Ureter (tissue), 1 donor: ENCODE measurements at places on chromosomes 2 and 18.
A peak's percentile ranks its signal among the peaks of the same experiment; 100 is the strongest.

- no peak for DNase-seq
These were observed 54.9 kb upstream of the BZW1 start for GRCh38 chr2:200756618-200757321.

DNA sequence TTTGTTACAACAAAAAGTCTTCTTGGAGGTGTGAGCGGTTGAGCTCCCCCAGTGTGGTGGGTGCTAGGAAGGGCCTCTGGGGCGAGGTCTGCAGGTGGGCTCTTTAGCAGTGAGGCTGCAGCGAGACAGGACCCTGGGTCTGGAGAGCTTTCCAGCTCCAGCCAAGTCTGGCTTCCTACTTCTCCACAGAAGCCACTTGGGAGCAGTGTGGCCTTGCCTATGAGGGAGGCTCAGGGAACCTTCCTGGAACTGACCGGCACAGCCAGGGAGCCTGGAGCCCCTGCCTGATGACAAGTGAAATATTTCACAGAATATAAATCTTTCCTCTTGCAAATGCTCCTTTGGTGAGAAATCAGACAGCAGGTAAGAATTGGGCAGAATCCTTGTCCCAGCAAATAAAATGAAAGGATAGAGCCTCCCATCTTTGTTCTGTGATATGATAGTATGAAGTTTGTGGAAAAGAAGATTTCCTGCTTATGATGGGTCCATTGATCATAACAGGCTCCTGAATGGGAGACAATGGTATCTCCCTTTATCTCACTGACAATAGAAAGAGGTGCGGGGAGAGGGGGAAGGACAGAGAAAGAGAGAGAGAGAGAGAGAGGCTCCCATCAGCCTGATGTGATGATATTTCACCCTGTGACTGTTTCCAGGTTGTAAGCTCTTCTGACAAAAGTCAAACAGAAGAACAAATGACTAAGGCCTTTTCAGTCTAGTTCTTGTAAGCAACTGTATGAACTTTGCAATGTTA lies 289.8 kb upstream of the SPRED2 start:
- peak; percentile 61 for DNase-seq

DNA sequence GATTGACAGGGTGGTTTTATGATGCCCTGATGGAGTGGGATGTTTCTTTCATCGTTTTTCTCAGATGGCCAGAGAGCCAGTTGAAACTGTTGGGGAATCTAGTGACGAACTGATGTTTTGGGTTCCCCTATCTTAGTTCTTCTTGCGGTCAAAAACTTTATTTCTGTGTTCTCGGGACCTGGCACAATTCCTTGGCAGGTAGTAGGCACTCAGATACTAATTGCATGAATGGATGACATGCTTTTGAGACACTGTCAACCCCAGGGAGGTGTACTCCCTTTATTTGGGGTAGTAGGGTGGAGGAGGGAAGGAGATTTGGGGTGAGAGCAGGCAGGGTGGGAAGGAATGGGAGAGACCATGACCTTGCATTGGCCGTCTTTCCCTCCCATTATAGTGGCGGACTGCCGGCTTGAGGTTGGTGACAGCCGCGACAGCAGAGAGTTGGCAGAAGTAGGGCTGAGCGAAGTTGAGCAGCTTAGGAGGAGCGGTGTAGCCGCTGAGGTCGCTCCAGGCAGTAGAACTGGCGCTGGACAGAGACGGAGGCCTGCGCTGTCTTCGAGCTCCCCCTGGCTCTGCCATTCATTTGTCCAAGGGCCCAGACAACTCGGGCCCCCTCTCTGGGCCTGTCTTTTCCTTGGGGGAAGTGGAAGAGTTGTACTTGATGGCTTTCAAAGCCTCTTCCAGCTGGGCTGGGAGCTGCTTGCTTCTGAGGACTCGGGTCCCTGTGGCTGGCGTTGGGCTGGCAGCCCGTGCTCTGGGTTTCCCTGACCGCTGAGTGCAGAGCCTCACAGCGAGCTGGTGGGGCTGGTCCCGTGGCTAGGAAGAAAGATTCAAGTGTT lies 2.6 kb downstream of the TET3 start:
- DNase-seq = no peak

DNA sequence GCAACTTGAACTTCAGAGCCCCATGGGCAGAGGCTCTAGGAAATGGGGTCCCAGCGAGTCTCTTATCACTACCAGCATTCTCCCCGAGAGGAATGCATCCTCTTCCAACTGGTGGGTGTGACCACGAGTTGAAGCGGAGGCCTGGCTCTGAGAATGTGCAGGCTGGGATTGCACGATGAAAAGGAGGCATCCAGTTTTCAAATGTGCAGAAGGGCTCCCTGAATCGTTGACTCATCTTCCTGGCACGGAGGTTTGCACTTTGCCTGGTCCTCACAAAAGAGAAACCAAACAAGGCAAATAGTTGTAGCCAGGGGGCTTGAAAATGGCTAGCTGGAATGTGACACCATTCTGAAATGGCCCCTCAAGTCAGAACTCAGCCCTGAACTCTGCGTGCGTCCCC lies 216.7 kb downstream of the GLI2 start:
- DNase-seq = no peak

- no peak for DNase-seq
These were observed 18.1 kb downstream of the FBXO48 start for GRCh38 chr2:68448671-68449653.

DNA sequence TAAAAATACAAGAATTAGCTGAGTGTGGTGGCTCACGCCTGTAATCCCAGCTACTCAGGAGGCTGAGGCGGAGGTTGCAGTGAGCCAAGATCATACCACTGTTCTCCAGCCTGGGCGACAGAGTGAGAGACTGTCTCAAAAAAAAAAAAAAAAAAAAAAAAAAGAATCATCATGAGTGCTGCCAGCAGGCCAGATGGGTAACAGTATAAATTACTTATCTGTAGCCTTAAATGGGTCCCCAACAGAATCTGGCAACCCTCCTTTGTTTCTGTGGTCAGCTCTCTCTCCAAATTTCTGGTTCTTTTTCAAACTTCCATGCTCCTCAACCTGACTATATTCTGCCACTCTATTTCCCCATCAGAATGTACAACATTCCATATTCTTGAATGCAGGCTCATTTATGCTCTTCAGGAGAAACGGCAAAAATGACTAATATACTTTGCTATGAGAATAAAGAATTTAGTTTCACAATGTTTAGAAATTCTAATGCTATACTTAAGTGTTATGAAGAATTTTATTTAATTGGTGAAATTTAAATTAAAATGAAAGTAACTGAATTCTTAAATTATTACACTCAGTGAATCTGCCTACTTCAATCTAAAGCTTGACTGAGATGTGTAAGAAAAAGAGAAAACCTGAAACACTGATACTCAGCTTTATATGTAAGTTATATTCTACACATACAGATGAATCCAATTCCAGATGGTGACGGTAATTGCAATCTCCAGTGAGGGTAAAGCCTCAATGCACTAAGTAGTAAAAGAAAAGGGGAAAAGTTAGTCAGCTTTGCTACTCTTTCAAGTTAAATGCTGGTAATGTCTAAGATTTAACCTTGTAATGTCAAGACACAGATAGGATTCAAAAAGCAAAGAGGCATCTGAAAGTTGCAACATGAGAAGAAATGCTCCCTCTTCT lies 24.8 kb downstream of the LPIN2 start:
- DNase-seq = no peak

DNA sequence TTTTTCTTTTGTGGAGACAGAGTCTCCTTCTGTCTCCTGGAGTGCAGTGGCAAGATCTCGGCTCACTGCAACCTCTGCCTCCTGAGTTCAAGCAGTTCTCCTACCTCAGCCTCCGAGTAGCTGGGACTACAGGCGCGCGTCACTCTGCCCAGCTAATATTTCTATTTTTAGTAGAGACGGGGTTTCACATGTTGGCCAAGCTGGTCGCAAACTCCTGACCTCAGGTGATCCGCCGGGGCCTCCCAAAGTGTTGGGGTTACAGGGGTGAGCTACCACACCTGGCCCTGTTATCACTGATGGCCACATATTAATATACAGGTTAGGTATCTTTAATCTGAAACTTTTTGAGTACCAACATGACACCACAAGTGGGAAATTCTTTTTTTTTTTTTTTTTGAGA lies 3.4 kb downstream of the MRPL35 start:
- DNase-seq = no peak

DNA sequence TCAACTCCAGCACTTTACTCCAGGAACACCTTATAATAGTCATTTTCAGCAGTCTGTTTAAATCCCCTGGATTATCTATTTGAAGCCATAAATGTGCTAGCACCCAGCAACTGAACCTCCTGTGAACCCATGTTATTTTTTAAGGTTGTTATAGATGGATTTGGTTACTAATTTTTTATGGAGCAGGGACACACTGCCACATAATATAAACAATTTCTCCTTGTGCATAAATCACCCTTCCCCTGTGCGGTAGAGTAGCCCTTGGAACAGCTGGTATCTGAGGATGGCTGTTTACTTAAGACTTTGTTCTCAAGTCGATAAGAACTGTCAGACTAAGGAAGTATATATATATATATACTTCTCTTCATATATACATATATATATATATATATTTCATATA lies 367.4 kb downstream of the EPHA4 start:
- DNase-seq = no peak

GRCh38 chr2:6978991-6979390 lies 61.8 kb downstream of the RNF144A start:
- no peak for DNase-seq
